ENCODE measurements at places on chromosomes 12 and 14. TPM values are rescaled to one million over a fixed set of nuclear protein-coding genes. Genes with fewer than 3 reads are reported as not detected.

DNA sequence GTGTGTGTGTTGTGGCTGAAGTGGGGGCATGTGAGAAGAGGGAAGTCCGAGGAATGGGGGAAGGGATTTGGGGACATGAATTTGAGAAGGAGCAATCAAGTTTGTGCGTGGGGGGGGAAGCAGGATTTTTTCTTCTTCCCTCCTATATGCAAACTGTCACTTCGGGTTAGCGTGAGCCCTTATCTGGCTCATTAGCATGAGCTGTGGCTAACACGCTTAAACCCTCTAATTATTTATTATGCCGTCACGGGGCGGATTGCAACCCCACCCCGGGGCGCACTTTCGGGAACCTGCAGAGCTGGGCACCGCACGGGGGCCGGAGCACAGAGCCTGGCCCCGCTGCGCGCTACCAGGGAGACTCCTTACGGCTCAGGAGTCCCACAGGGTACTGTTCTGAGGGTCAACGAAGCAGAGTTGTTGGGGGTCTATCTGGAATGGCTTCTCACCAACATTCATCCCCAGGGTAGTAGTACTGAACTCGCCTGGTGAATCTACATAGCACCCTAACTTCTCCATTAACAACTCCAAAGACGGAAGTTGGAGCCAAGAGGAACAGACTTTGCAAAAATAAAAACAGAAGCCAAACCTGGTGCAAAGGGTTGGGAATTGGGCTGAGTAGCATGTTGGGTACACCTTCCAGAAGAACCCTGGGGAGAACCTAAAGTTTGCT lies 6.4 kb upstream of the ASCL1 start:
- H3K4me1 ChIP-seq = no peaks in the 10 kb centered on the region
- no peak overlapping the region for H3K4me3 ChIP-seq
- H3K27me3 ChIP-seq = peaks cover 14% of the 10 kb centered on the region
- no peak for DNase-seq
- no peaks in the 10 kb centered on the region for H3K36me3 ChIP-seq

- H3K36me3 ChIP-seq = no peaks in the 10 kb centered on the region
- H3K4me1 ChIP-seq = no peaks in the 10 kb centered on the region
Measured at GRCh38 chr12:72433298-72433697, 161.1 kb downstream of the TRHDE start.

GRCh38 chr12:132151145-132151765 lies 7.0 kb downstream of the NOC4L start:
- no peak overlapping the region for H3K27ac ChIP-seq
- no peak for DNase-seq
- no peak overlapping the region for H3K4me3 ChIP-seq

GRCh38 chr12:41903014-41903708 lies 241.5 kb downstream of the GXYLT1 start:
- no peak overlapping the region for H3K27ac ChIP-seq
- no peaks in the 10 kb centered on the region for H3K4me1 ChIP-seq
- H3K4me3 ChIP-seq = no peak overlapping the region

HRK gene
- total RNA-seq = 0.25 TPM

EID3 gene
- 14.8 TPM for total RNA-seq

DNA sequence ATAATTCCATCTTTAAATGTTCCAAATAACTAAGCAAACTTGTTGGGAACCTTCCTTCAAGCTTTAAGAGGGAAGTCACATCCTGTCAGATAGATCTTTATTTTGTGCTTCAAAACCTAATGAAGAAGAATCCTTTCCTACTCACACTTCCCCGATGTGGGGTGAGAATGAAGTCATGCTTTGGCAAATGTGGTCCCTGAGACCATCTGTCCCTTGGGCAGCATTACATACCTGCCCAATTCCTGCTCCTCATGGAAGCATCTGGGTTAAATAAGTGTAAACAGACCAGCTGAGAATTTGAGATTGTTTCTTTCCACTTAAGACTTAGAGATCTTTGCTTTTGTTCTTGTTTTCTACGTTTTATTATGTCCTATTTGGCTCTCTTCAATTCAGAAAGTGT lies 606.0 kb upstream of the TMEM132C start:
- no peak overlapping the region for H3K27ac ChIP-seq
- no peaks in the 10 kb centered on the region for H3K4me1 ChIP-seq
- no peak overlapping the region for H3K4me3 ChIP-seq
- DNase-seq = no peak
- no peaks in the 10 kb centered on the region for H3K36me3 ChIP-seq

- H3K27ac ChIP-seq = no peak overlapping the region
- no peaks in the 10 kb centered on the region for H3K4me1 ChIP-seq
- no peak for DNase-seq
- no peak overlapping the region for H3K4me3 ChIP-seq
Measured at GRCh38 chr14:77985211-77985615, 185.0 kb upstream of the NRXN3 start.

DNA sequence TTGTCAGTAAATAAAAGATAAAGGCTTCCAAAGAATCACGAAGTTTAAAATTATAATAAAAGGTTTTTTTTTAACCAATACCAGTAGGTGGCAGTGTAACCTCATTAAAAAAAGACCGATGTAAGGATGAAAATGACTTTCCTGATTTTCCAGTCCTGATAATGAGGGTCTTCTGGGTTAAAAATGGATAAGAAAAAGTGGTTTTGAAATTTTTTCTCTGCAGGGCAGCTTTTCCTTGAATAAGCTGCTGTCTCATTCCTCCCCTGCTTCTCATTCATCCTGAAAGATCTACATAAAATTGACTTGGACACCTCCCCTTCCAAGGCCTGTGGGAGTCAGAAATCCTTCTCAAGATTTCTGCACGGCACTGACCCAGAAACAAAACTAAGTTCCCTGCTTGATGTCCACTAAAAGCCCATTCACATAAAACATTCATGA lies 58.9 kb upstream of the FBXO33 start:
- H3K4me1 ChIP-seq = no peaks in the 10 kb centered on the region
- H3K27ac ChIP-seq = no peak overlapping the region
- H3K27me3 ChIP-seq = no peaks in the 10 kb centered on the region
- peak; percentile 31 for DNase-seq

DNA sequence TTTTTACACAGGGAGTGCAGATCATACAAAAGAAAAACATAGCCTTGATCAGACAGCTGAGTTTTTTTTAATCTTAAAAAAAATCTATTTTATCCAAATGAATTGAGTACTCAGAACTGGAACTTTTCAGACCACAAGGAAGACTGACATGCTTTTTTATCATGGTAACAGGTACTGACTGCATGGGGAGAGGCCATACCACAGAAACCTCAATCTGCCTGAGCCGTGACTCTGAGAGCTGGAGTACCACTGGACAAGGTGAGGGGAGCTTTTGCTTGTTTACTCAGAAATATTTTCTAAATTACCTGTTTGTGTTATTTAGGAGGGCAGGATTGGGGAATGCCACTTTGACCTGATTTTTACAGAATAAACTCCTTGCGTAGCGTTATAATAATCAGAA lies 143.9 kb downstream of the ALX1 start:
- no peaks in the 10 kb centered on the region for H3K27me3 ChIP-seq
- no peaks in the 10 kb centered on the region for H3K36me3 ChIP-seq
- no peak for DNase-seq
- H3K4me3 ChIP-seq = no peak overlapping the region
- no peaks in the 10 kb centered on the region for H3K4me1 ChIP-seq
- H3K27ac ChIP-seq = no peak overlapping the region

DNA sequence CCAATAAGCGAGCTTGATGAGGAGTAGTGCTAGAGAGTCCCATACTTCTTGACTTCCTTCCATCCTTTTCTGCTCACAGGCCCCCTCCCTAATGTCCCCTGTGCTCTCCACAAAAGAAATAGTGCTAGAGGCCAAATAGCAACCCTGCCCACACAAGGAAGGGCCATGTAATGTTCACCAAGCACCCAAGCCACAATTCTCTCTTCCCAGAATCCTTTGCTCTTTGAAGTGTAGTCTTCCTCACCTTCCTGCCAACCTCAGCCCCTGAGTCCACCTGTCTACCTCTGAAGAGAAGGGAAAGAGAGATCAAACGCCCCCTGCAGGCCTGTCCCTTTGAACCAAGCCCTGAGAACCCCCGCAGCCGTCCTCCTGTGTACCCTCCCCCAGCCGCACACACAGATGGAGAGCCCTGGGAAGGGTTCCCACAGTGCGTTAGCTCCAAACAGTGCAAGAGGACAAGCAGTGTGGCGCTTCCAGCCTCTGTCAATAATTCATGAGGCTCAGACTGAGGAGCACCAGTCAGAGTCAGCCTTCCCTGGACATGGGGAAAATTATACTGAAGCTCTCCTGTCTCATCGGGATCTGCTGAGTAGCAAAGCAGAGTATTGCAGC lies 1.9 kb upstream of the DHRS4 start:
- H3K27me3 ChIP-seq = no peaks in the 10 kb centered on the region
- H3K4me1 ChIP-seq = peaks cover 10% of the 10 kb centered on the region
- no peak overlapping the region for H3K27ac ChIP-seq
- H3K36me3 ChIP-seq = no peaks in the 10 kb centered on the region

PTPRR gene
- not detected for total RNA-seq

GRCh38 chr12:121872546-121873215 lies 14.0 kb upstream of the HPD start:
- no peak overlapping the region for H3K4me3 ChIP-seq
- no peaks in the 10 kb centered on the region for H3K4me1 ChIP-seq
- H3K27me3 ChIP-seq = no peaks in the 10 kb centered on the region
- no peak overlapping the region for H3K27ac ChIP-seq
- H3K36me3 ChIP-seq = no peaks in the 10 kb centered on the region

TMEM63C gene
- total RNA-seq = 1.2 TPM

- H3K27me3 ChIP-seq = no peaks in the 10 kb centered on the region
- H3K4me1 ChIP-seq = peaks cover 97% of the 10 kb centered on the region
- peak; percentile 70 for DNase-seq
- H3K4me3 ChIP-seq = peak overlapping the region; percentile 77
- peak overlapping the region; percentile 87 for H3K27ac ChIP-seq
Measured at GRCh38 chr14:61388173-61388975, 67.0 kb downstream of the PRKCH start.

ANKRD33 gene
- not detected for total RNA-seq

DNA sequence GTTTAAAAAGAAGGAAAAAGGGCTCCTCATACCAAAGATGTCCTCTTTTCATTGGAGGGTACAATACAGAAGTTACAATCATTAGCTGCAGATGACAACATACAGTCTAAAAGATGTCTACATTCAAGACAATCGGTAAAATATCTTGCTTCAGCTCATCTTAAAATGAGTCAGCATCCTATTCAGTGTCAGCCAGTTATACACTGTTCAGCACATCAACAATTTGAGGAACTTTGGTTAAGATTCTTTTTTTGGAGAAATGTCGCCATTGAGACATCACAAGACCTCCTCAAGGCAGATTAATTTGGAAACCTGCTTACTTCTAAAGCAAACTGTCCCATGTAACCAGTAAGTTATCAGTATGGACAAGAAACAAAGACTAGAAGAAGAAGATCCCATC lies 100.7 kb upstream of the SLC38A4 start:
- H3K36me3 ChIP-seq = no peaks in the 10 kb centered on the region
- no peak overlapping the region for H3K27ac ChIP-seq
- no peak overlapping the region for H3K4me3 ChIP-seq
- no peaks in the 10 kb centered on the region for H3K4me1 ChIP-seq

DNA sequence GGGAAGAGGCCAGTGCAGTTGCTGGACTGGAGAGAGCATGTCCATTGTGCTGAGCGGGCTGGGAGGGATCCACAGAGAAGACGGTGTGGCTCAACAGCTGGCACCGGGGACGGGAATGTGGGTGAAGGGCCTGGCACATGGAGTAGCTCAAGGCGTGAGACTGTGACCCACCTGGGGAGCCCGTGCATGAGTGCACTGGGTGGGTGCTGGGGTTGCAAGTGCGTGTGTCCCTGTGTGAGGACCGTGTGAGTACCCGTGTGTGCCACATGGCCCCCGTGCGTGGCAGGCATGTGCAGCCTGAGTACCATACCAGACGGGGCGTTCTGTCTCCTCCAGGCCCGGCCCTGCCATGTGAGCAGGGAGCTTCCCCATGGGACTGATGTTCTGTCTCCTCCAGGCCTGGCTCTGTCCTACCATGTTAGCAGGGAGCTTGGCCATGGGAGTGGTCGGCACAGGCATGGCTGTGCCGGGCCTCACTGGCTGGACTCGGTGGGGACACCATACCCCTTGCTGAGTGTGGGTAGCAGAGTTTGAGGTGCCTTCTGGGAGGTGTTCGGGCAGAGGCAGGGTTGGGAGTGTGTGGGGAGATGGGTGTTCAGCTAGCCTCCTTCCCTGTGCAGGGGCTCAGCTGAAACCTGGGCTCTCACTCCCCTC lies 234.4 kb downstream of the TMEM121 start:
- DNase-seq = no peak
- no peak overlapping the region for H3K4me3 ChIP-seq
- no peaks in the 10 kb centered on the region for H3K36me3 ChIP-seq
- no peak overlapping the region for H3K27ac ChIP-seq

DNA sequence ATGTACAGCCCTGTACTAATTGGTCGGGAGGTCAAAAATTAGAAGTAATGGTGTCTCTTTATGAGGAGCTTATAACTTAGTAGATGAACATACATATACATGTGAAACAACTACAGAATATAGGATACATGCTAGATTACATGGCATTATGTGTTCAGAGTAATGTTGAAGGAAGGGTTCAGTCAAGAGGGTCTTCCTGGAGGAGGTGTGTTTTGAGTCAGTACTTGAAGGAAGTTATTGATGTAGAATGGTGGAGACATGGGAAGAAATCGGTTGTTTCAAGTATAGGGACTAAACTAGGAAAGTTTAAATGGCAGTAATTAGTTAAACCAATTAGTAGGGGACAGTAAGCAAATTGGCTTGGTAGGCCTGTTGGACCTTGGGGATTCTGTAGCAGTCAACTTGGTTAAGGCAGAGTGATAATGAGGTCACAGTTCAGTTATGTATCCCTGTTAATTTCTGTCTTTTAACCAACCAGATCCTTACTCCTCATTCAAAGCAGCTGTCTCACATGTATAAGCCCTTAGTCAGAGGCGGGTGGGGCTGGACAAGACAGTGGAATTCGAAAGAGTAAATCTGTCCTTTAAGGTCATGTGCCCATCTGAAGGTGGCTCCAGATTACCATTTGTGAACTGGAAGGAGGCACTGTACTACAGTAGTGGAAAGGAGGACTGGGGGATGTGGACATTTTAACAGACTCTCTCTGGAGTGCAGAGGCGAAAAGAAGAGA lies 3.5 kb upstream of the ANKRD52 start:
- no peak overlapping the region for H3K27ac ChIP-seq
- no peaks in the 10 kb centered on the region for H3K36me3 ChIP-seq
- H3K4me3 ChIP-seq = no peak overlapping the region
- peaks cover 24% of the 10 kb centered on the region for H3K4me1 ChIP-seq
- no peaks in the 10 kb centered on the region for H3K27me3 ChIP-seq

MNAT1 gene
- total RNA-seq = 17.0 TPM

COQ6 gene
- 26.6 TPM for total RNA-seq

DNA sequence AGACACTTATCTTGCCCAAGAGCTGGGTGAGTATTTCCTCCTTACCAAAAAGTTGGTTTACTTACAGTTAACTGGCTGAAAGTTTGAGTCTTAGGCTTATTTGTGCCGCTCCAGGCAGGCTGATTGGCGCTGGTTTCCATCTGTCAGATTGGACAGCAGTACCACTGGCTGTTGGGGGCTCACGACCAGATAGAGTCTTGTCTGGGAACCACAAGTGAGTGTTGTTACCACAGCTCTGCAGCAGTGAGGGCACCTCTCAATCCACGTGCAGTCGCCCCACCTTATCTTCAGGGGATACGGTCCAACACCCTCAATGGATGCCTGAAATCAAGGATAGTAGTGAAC lies 58.9 kb downstream of the DDX51 start:
- H3K27me3 ChIP-seq = no peaks in the 10 kb centered on the region
- peak; percentile 18 for DNase-seq
- peaks cover 26% of the 10 kb centered on the region for H3K4me1 ChIP-seq
